ENCODE measurements at places on chromosomes 1 and 21.

GRCh38 chr1:12457771-12458170 is 160.2 kb downstream of the DHRS3 start:
- DNase-seq: no peak

DNA sequence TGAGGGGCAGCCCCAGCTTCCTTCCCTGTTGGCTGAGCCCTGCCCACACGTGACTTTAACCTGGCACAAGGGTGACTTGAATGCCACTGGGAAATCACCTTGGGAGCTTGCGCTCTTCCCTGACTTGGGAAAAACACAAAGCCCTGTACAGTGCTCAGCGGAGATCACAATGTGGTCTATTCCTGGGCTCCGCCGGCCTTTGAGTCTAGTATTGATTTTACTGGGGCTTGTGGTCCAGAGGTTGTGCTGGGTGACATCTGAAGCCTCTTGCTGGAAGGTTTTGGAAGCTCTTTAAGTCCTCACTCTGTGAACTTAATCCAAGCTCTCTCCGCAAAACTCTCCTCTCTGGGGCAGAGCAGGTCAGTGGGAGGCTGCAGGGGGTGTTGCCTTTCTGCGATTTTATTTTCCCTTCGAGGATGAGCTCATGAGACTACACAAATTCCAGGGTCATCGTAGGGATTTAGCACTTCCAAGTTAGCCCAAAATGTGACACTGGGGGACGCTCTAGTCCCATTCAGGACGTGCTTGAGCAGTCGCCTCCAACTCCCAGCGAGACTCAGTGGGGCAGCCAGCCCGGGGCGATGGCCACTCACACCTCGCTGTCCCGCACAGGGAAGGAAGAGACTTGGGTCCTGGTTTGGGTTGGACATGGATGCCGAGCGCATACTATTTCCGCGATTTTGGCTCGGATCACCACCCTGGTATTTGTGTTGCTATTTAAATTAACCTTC is 291.9 kb upstream of the AJAP1 start:
- DNase-seq: no peak

DNA sequence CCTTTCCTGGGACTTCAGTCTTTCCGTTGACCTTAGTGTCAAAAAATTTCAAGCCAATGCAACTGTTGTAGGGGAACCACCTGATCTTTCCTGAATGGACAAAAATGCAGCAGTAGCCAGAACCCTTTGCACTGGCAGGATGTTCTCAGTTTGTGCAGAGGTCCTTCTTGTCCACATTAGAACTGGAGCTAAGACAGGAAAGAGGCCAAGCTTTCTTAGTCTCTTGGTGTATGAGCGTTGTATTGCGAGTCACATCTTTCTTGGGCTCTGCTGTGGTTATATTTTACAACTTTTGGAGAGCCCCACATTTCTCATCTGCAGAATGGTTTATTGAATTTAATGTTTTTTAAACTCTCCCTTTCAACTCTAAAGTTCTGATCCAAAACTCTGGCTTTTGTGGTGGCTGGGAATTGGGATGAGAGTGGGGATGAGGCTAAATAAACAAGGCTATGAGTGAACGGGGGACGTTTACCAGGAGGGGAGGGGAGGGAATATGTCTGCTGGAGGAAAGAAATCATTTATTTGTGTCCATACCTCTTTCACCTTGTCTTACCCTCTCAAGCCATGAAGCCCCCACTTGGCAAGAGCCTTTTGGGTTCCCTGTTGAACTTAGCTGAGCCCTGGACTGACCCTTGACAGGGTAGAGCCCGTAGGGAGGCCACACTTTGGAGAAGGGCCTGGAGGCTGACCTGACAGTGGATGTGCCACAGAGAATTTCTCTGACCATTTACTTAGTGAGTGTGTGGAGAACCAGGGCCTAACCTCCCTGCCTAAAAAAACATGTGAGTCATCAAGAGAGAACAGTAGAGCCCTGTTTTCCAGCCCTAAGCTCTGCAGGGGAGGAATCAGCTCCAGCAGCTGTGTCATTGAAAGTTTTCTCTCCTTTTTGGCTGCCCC is 586 bp downstream of the CHI3L2 start:
- DNase-seq: no peak

GRCh38 chr1:36212782-36213181 is 11.5 kb upstream of the THRAP3 start:
- DNase-seq: no peak

DNA sequence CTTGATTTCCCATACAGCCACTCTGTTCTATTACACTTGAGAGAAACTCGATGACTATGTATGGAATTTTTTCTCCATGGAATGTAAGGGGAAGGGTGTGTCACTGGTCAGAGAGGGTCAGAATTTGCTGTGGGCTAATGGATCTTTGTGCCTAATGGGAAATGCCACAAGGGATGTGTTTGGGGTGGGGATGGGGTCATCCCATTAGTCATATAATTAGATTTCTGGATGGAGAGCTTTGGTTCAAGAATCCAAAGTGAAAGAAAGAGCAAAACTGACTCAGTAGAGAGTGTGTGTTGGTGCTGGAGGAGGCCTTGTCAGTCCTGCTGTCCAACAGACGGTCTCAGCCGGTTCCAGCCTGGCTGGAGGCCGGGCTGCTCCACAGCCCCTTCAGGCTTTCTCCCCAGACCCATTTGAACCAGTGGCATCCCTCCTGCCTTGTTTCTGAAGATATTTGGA is 86.4 kb downstream of the LAMC2 start:
- DNase-seq: no peak

DNA sequence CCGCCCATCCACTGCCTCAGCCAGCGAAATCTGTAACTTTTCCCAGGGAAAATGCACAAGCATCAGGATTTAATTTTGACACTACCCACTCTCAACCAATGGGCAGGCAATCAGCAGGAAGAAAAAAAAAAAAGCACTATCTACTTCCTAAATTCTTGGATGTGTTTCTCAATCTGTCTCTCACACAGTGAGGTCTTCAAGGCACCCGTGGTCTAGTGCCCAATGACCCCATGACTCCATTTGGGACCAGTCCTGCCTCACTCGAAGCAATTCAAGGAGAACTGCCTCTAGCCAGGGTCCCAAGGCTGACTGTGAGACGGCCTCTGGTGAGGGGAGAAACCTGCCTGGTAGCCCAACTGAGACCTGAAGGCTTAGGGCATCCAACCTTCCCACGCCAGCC is 35.9 kb downstream of the CSF1 start:
- DNase-seq: no peak

GRCh38 chr1:160104486-160104885 is 6.1 kb upstream of the IGSF8 start:
- DNase-seq: no peak

DNA sequence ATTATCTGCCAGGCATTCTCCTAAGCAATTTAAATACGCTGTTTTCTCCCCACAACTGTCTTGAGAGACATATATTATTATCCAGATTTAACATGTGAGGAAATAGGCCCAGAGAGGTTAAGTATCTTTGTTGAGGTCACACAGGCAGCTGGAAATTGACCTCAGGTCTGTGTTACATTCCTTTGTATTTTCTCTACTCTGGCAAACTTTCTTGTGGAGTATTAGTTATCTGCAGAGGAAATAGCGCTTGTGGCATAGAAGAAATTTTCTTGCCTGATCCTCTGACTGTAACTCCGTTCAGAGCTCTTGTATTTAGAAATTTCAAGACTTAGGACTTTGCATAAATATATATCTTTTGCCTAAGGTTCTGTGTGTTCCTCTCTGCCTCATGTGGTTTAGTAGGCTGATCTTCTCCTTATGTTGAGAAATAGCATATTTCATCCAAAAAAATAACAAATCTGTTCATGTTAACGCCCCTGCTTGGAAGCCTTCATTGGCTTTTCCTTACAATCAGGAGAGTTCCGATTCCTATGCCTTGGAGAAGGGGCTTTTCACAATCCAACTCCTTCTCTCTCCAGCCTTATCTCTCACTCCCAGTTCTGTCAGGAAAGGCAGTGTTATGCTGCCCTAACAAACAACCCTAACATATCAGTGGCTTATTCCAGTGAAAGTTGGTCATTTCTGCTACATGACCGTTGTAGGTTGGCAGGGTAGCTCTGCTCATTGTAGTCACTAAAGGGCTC is 2.5 kb upstream of the JUN start:
- DNase-seq: no peak

GRCh38 chr1:224390517-224390916 is 33.8 kb downstream of the CNIH4 start:
- no peak for DNase-seq

DNA sequence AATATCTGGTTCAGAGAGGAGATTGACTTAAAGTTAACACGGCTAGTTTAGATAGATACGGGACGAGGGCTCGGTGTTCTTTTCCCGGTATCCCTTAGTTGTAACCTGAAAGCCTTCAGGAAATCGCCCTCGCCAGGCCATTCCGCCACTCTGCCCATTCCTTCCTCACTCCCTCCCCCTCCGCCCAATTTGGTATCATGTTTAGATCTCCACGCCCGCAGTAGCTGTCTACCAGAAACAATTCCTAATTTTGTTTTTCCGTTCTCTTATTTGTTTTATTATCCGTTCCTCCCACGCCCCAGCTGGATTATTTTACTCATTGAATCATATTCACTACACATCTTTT is 685 bp upstream of the VAMP4 start:
- DNase-seq: peak; percentile 14

GRCh38 chr1:53477651-53478501 is 18.7 kb downstream of the DMRTB1 start:
- DNase-seq: no peak

- DNase-seq: no peak
Measured at GRCh38 chr1:35264871-35265270, 3.6 kb upstream of the ZMYM4 start.

DNA sequence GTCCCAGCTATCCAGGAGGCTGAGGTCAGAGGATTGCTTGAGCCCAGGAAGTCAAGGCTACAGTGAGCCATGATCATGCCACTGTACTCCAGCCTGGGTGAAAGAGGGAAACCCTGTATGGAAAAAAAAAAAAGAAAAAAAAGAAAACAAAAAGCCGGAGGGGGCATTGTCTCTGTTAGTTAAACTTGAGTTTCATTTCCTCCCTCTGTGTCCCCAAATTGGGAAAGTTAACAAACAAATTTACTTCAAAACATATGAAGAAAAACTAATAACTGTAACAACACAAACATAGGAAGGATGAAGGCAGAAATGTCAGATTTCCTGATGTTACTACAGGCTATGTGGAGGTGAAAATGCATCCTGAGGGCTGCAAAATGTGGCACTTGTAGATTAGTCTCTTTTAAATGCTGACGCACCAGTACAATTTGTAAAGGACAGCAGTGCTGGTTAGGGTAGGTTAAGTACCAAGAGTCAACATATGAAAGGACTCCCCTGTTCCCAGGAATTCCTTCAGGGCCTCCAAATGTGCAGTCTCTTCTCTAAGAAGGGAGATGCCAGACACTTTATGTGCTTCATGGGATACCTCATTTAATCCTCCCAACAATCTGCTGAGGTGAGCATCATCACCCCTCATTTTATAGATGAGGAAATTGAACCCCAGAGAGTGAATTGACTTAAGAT is 52.9 kb downstream of the DEGS1 start:
- DNase-seq: no peak

- DNase-seq: no peak
Measured at GRCh38 chr1:1982379-1983232, 21.0 kb downstream of the CFAP74 start.

DNA sequence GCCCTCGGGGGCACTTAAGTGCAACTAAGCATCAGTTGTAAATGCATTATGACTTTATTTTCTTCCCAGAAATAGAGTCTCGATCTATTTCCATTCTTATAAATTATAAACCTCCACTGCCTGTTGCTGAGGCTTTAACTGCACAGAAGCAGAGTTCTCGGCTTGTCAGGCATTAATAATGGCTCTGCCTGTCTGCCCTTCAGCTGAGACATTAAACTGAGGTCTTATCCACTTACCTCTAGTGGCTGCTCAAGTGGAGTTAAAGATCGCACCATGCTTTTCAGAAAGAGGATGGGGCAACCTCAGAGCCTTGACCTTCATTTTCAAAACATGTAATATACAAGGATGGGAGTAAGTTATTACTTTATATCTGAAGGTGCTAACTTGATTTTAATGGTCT is 597.6 kb upstream of the PRMT6 start:
- DNase-seq: no peak

GRCh38 chr1:77373702-77374101 is 91.9 kb downstream of the AK5 start:
- no peak for DNase-seq

DNA sequence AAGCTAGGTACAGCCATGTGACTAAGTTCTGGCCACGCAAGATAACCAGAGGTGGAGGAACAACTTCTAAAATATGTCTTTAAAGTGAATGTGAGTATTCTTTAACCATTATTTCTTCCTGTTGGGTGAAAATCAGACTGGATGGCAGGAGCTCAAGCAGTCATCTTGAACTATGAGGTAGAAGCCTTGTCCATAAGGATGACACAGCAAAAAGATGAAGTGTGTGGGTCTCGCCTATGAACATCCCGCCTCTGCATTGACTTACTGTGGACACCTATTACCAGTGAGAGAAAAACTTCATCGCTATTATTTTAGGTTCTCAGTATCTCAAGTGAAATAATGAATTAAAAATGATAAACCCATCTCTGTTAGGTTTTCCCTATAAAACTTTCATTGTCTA is 365.3 kb downstream of the USH2A start:
- no peak for DNase-seq

GRCh38 chr1:157369808-157370521 is 182.3 kb downstream of the FCRL5 start:
- DNase-seq: no peak

- DNase-seq: no peak
Measured at GRCh38 chr1:85282424-85282823, 6.0 kb upstream of the BCL10 start.

- DNase-seq: no peak
Measured at GRCh38 chr1:21005466-21006239, 171.0 kb downstream of the EIF4G3 start.

DNA sequence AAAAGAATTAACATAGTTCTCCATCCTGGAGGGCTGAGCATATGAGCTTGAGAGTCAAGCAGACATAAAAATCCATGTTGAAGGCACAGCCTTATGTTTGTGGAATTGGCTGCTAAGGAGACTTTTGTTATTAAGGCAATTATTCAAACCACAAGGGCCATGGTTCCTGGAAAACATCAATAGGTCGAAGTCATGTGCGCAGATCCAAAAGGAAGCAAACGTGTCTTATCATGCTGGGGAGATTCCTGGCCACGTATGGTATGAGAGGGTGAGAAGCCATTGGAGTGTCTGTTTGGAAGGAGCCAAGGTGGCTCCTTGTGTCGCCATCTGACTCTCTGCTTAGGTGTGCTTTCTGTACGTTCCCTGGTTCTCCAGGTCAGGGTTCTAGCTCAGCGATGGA is 61.8 kb upstream of the COA6 start:
- DNase-seq: no peak

GRCh38 chr1:186875896-186876835 is 47.4 kb downstream of the PLA2G4A start:
- no peak for DNase-seq
